Cardiac fibroblast (primary cell): ENCODE measurements at places on chromosomes 5 and 9.

DNA sequence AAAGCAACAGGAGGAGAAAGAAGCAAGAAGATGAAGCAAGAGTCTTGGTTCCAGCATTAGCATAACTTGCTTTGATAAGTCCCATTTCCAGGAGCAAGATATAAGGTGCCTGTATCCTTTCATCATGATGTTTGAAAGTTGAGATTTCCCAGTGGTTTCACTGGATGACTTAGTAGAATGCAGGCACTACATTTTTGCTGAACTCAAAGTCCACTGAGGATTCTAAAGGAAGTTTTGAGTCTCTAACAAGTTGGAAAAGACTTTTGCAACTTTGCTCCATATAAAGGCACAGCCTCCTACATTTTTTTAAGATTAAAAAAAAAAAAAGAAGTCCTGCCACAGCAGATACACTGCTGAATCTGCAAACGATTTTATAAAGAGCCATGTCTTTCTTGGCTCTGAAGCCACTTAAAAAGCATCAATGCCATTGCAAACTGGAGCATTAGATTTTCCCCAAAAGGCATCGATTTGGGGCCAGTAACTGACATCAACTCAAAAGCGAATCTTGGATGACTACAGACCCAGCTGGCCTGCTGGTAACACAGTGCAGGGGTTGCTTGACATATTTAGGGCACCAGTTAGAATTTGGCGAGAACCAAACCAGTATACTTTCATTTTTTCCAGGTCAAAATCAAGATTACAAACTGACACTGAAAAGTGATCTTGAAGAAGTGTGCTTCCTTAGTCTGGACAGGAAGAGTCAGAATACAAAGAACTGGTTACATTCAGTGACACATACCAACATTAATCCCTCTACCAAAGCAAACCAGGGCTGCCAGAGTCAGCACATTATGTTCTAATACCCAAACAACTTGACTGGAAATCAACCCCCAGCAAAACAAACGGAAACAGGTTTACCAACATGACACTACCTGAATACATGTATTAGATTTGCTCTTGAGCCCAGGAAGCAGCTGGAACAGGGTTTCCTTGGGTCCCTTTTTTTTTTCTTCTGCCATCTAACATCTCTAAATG is 39.1 kb upstream of the KCNV2 start:
- DNase-seq, result no peak

DNA sequence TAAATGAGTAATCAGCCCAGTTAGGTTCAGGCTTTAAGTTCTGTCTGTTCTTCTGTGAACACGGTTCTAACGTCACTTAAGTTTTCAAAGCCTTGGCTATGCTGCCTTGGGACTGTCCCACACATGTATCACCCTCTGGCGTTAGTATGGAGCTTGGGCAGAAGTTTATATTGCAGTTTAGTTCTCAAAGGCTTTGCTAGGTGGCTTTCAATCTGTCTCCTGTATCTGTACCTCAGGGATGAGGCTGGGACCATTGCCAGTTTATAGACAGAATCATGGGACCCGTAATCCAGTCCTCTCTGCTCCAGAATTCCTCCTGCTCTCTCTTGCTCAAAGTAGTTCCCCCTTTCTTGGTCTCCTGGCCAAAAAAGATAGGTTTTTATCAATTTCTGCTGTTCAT is 12.1 kb downstream of the C9orf40 start:
- DNase-seq, result no peak

- peak; percentile 75 for DNase-seq
These were observed 339.7 kb downstream of the RAB3C start for GRCh38 chr5:58922461-58923171.

GRCh38 chr9:134157378-134157885 is 6.9 kb downstream of the RNU6ATAC start:
- no peak for DNase-seq

GRCh38 chr5:151470439-151470838 is 23.0 kb downstream of the SLC36A1 start:
- peak; percentile 79 for DNase-seq

DNA sequence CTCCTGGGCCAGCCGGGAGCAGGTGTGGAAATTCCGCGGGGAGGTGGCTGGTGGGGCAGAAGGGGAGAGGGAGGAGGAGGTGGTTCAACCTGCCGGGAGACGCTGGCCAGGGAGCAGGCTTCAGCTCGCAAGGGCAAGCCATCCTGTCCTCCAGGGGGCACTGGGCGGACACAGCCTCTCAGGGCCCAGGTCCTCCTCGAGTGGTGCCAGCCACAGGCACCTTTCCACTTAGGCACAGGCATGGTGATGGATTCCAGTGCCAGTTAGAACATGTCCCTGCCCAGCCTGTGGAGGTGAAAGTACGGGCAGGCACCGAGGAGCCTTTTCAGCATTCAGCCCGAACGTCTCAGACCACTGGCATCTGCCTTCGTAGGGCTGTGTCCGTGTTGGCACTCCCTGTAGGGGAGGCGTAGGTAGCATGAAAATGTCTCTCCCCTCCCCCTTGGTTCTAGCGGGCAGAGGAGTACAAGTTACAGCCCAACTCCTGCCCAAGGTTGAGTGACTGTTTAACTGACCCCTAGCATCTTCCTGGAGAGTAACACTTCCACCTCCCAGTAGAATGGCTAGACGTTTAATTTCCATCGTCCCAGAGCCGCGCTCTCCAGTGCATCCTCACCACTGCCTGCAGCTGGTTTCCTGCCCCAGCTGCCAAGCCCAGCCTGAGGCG is 48.9 kb downstream of the DAB2IP start:
- DNase-seq, result peak; percentile 53

- DNase-seq, result no peak
These were observed 1111.1 kb downstream of the TAF11L14 start for GRCh38 chr5:18745042-18745987.

- no peak for DNase-seq
These were observed 120.2 kb upstream of the PITX1 start for GRCh38 chr5:135154197-135154596.

- no peak for DNase-seq
These were observed 2.6 kb downstream of the PTPA start for GRCh38 chr9:129113645-129114304.

DNA sequence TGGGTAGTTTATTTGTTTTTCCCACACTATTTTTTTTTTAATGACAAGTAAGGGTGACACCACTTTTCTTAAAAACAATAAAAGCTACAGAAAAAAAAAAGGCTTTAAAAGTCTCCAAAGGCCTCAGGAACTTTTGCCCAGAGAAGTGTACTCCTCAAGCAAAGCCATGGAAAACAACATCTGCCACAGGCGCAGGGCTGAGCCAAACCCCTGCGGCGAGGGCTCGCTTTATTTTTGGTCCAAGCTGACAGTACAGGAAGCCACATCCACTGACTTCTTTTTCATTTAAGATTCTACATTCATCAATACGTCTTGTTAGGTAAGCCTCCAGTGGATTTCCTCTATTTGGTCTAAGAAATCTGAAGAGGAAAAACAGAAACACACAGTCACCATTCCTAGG is 51.9 kb upstream of the IFNK start:
- no peak for DNase-seq

GRCh38 chr9:38337181-38337580 is 55.3 kb upstream of the ALDH1B1 start:
- DNase-seq, result no peak
